Gastroesophageal sphincter (tissue), 4 donors: ENCODE measurements at places on chromosomes 16 and 17. TPM values are rescaled to one million over a fixed set of nuclear protein-coding genes. Genes with fewer than 3 reads are reported as not detected.

DNA sequence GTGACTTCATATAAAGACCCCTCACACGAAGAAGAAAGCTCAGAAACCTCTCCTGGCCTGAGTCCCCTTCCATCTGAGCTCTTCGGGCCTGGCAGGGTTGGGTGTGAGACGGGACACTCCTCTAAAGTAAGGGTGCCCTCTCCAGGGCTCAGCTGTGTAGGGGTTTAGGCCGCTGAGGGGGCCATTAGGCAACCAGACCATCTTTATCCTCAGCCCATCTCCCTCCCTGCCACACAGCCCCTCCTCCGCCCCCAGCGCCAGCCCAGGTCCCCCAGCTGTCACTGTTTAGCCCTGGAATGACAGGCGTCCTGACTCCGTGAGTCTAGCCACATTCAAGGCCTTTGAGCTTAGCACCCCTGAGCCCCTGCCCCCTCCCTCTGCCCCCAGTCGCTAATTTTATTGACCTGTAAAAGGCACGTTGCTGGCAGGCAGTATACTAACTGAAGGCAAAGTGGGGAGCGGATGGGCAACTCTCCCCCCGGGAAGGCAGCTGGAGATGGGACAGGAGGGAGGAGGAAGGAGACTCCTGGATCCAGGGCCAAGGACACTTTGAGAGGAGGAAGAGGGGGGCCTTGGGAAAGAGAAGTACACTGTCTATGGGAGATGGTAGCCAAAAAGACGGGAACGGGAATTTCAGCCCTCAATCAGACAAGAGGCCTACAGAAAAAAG, 592 bp upstream of the ZNF385C start:
- ATAC-seq, result no peak

Gene PRSS8
- not detected for total RNA-seq

GRCh38 chr17:43393944-43394482, 4.8 kb upstream of the ARL4D start:
- peak; percentile 60 for ATAC-seq

DNA sequence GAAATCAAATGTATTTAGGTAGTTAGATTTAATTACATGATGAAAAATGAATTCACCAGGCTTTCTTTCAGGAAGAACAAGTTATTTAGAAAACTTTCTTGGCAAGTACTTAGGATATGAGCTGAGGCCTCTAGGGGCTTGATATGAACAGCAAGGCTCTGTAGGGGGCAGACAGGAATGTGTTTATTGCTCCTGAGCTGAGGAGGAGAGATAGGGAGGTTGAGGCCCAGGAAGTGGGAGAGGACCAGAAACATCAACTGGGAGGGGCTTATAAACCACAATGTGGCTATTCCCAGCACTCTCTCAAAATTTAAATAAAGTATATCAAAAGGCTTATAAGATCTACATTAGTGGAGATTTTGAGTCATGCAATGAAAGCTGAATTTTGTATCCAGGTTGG, 154.0 kb upstream of the MAF start:
- ATAC-seq, result no peak

DNA sequence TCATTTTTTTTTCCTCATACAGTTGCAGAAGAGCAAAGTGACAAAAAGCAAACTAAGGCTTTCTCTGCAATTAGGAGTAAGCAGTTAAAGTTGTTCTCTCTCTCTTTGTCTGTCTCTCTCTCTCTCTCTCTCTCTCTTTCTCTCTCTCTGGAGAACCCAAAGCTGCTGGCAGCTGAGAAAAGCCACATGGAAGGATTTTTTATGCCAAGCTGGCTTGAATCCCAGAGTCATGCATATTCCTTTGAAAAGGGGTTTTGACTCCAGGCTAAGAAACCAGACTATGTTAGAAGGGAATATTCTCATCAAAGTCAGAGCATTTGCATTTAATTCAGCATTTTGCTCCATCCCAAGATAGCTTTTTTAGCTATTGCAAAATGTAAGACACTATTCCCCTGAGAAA, 1114.2 kb upstream of the GOT2 start:
- no peak for ATAC-seq

Gene GPR139
- total RNA-seq, result 0.23 TPM
